NAMALWA (cell line): ENCODE measurements at places on chromosomes 7 and 10.
A peak's percentile ranks its signal among the peaks of the same experiment; 100 is the strongest.

- no peak for DNase-seq
These were observed at the start of gene MARVELD1 for GRCh38 chr10:97713339-97713825. Gene MARVELD1 (plus strand): TSS chr10:97713730. CDS start chr10:97713877, 147 bp downstream.

GRCh38 chr10:25502453-25502852, 327.7 kb downstream of the GPR158 start:
- no peak for DNase-seq

DNA sequence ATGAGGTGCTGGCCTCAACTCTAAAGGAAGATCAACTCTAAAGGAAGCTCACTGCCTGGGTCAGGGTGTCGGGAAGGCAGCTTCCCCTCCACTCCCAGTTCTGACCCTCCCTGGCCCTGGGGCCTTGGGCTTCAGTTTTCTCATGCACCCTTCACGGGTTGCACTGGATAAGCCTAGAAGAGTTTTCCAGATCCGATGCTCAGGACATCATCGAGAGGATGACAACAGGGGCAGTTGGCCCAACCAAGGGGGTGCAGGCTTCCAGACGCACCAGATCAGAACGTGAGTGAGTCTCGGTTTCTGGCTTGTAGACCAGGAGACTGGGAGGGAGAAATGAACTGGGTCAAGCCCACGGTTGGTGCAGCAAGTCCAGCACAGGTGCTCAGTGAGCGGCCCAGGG, 34.2 kb upstream of the CHST15 start:
- no peak for DNase-seq

- DNase-seq = no peak
These were observed 19.1 kb downstream of the KNDC1 start for GRCh38 chr10:133179128-133179520.

DNA sequence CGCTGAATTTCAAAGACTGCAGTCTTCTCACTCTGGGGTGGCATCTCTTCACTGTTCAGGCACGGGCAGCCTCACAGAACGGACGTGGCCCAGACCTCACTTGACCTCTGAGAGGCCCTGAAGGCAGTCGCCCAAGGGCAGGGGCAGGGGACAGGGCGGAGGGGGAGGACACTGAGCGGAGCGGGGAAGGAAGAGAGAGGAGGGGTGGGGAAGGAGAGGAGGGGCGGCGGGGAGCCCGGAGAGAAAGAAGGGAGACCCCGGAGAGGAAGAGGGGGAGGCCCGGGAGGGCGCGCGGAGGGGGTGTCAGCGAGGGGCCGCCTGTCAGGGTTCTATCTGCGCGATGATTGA, 58.7 kb upstream of the COMTD1 start:
- no peak for DNase-seq

DNA sequence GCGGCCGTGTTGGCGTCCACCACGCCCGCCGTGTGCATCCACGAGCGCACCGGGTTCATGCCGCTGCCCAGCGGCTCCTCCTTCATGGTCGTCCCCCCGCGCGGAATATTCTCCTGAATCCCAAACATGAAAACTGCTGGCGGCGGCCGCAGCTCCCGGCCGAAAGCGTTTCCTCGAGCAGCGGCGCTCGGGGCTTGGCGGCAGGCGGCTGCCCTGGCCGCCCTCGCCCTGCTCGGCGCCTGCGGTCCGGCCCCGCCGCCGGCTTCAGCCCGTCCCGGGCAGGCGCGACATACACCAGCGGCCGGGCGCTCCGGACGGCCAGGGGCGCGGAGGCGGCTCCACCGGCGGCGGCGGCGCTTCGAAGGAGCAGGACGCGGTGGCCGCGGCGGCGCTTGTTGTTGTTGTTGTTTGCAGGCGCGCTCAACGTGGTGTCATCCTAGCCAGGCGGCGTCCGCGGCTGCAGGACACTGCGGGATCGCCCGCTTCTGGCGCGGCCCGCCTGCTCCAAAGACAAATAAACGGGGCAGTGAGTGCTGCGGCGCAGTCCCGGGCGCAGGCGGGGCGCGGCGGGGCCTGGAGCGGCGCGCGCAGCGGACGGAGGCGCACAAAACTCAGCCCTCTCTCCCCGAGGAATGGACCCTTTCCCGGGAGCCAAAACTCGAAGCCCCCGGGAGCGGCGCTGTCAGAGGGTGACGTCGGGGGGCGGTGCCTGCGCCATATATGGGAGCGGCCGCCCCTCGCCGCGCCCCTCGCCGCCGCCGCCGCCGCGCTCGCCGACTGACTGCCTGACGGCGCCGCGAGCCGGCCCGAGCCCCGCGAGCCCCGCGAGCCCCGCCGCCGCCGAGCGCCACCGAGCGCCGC, at the start of gene EBF3:
Gene EBF3 (minus strand): TSS at position 634 of the 861 bp plus-strand sequence. CDS start 506 bp downstream, at position 128.
- no peak for DNase-seq

DNA sequence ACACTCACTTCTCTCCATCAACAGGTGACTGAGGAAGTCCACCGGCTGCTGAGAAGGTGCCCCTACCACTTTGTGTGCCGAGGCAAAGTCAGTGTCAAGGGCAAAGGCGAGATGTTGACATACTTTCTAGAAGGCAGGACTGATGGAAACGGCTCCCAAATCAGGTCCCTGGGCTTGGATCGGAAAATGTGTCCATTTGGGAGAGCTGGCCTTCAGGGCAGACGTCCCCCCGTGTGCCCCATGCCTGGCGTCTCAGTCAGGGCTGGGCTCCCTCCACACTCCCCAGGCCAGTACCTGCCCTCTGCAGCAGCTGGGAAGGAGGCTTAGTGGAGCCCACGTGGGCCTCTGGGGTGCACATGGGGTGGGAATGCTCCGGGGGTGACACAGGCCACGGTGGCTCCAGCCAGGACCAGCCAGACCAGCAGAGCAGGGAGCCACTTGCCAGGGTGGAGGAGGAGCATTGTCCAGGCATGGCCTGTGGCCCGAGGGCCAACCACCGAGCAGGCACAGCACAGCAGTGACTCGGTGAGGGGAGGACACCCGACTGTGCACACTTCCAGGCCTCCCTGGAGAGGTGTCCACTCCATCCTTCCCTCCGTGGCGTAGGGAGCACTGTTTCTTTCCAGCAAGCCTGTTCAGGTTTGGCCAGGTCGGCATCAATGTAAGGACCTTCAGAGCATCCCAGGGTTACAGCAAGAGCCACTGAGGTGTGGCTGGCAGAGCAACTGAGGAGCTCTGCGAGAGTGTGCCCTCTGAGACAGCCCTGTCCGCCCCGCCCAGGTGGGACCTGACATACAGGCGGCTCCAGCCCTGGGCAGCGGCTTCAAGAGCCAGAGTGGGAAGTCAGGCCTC, 139.7 kb downstream of the ADCY1 start:
- no peak for DNase-seq

GRCh38 chr10:123301077-123301857, 147.1 kb downstream of the BUB3 start:
- no peak for DNase-seq

DNA sequence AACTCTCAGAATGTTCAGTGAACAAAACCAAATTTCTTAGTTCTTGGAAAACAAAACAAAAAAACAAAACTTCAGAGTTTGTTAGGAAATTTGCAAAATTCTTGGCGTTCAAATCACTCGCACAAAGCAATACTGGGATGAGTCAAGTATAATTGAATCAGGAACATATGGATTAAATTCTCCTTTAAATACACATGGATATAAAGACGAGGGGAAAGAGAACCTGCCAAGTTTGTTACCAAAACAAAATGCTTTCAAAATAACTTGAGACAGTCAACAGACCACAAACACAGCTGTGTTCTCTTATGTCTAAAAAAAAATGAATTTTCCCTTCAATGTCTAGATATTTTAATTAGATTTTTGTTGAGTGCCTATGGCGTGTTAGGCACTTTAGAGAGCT, 93.5 kb upstream of the MPP7 start:
- DNase-seq = no peak

- no peak for DNase-seq
These were observed 211.8 kb downstream of the CSTF2T start for GRCh38 chr10:51487576-51487975.

- no peak for DNase-seq
These were observed 250.9 kb downstream of the TWIST1 start for GRCh38 chr7:18866359-18867036.

DNA sequence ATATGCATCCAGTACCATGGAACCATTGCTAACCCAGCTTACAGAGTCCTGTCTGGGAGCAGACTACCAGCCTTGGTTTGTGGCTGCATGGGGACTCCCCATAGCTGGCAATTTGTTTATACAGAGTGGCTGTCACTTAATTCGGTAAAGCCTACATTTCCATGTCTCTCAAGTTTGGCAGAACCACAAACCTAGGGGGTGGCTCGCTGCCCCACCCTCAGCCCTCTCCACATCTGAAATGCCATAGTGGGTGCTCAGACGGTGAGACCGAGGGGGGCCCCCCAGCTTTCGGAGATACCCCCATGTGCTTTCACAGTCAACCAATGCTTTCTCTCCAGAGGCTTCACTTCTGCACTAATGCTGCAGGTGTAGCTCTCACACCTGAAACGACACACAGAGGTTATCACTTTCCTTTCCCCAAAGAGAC, 75.5 kb upstream of the KAT6B start:
- no peak for DNase-seq

DNA sequence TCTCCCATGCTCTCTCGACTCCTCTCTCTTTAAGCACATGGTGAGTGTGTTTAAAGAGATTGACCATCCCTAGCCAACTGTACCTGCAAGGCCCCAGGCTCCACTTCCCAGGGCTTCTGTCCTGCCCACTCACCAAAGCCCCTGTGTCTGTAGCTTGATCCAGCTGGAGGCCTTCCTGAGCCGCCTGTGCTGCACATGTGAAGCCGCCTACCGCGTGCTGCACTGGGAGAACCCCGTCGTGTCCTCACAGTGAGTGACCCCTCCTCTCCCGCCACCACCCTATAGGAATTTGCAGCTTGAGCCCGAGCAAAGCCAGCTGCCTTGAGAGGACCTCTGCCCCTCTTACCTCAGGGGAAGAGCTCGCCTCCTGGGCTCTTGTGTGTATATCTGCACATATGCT, 11.2 kb downstream of the ZFYVE27 start:
- no peak for DNase-seq

GRCh38 chr7:140039066-140039465, 23.7 kb downstream of the PARP12 start:
- DNase-seq = no peak

GRCh38 chr10:112471878-112472487, 25.0 kb downstream of the VTI1A start:
- DNase-seq = peak; percentile 67

GRCh38 chr10:30540276-30540675, 89.3 kb downstream of the LYZL2 start:
- no peak for DNase-seq

GRCh38 chr7:90596671-90597562, 796 bp downstream of the CDK14 start:
- DNase-seq = peak; percentile 70

GRCh38 chr10:1199897-1200721, 143.9 kb downstream of the WDR37 start:
- no peak for DNase-seq

DNA sequence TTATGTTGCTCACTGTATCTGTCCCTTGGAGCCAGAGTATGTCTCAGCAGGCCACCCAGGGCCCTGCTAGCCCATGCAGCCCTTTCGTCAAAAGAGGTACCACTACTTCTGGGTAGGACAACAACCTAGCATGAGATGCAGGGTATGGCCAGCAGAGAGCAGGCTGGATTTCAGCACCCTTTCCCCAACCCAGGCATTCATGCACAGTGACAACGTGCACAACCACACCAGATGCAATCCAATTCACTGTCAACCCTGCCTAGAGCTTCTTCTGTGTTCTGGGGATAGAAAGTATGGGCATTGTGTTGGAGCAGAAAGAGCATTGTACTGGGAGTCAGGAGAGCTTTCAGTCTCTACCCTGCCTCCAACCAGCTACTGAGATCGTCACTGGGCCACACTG, 37.9 kb downstream of the JAZF1 start:
- peak; percentile 27 for DNase-seq

DNA sequence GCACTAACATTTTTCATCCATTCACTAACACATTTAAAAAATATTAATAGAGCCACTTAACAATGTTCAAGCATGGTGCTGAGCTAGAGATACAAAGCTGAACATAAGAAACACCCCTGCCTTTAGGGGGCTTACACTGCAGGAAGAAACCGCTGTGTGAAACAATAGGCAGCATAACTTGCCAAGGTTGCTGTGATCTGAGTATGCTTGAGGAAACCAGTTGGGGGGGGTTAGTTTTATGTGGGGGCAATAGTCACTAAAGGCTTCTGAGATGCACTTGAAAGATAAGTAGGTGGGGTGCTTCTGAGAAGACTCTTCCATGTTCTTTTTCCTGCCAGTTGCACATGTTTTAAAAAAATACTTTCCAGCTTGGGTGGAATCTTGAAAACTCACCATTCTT, 2.8 kb downstream of the RBM17 start:
- DNase-seq = no peak

DNA sequence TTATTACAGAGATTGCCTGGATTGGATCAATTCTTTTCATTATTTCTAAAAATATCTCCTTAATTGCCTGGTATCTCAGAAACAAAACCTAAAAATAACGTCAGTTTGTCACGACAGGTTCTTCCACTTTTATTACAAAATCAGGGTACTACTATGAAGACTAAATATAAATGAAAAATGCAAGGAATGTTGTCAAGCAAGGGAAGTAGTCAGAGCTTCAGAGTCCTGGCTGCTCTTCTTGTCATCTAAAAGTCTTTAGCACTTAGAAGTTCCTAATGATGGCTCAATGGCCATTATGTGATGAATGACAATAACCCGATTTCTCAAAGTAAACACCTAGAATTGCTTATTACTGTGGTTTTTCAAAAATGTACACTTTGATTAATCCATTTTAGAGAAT, 192.2 kb downstream of the SEMA3A start:
- no peak for DNase-seq

GRCh38 chr7:47461161-47461560, 120.8 kb downstream of the TNS3 start:
- DNase-seq = no peak

GRCh38 chr10:132516771-132517725, 20.5 kb upstream of the INPP5A start:
- no peak for DNase-seq

DNA sequence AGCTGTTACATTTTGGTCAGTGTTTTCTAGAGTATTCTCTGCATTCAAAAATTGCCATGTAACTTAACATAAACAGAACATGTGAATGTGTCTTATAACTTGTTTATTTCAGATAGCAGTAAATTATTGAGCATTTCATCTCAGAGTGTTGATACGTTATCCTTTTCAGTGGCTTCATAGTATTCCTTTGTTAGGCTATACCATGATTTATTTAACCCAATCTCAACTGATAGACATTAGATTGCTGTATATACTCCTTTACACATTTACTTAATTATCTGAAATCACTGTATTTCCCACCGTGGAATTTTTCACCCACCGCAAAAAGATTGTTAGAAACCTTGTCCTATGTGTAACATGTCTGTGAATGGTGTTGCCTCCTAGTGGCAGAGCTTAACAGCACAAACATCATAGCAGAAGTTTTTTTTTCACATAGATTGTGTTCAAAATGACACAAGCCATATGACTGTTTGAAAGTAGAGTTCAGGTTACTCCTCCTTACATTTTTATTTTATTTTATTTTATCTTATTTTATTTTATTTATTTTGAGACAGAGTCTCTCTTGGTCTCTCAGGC, 21.4 kb downstream of the SLF2 start:
- DNase-seq = peak; percentile 52
